Heart left ventricle (tissue), 16 donors: ENCODE measurements at places on chromosomes 7 and 10.

DNA sequence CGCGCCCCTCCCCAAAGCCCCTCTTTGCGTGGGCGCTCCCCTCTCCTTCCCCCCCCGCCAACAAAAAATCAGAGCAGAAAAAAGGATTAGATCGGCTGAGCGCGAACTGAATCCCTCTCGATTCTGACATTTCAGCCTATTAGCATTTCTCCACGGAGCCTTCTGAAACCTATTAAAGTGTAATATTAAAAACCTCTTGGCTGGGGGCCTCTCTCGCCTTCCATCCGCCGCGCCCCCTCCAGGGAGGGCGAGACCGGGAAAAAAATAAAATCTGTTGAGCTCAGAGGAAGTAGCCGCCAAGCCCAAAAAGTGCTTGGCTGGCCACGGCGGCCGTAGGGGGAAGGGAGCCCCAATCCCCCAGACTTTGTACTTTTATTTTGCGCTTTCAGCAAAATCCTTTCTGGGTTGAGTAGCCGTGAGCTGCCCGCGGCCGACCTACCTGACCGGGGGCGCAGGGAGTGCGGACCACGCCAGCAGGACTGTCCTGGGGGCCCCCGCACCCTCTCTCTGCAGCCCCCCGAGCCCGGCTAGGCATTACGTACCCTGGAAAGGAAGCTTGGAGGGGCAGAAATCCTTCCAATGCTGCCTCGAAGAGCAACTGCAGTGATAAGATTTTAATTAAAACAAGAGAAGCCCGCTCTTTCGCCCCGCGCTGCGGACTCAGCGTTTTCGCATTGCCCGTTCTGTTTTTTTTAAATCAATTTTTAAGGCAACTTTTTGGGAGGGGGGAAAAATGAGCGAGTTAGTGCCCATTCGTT is 1.3 kb upstream of the TNRC18 start:
- peak; percentile 82 for DNase-seq

DNA sequence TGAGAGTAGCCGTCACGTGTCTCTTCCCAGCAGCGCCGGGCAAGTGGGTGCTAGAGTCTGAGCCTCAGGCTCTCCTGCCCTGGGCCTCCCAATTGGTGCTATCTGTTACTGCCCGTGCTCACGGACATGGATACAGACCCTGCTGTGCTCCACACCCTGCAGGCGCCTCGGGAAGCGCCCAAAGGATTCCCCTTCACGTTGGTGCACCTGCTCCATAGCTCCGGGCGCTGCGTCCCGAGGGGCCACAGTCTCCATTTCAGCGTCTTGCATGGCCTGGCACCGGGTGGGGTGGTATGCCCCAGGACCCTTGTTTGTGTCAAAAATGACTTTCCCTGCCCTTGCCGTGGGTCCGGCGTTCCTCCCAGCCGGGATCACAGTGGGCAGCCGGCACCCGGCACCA is 13.8 kb upstream of the ZNF212 start:
- DNase-seq = no peak

DNA sequence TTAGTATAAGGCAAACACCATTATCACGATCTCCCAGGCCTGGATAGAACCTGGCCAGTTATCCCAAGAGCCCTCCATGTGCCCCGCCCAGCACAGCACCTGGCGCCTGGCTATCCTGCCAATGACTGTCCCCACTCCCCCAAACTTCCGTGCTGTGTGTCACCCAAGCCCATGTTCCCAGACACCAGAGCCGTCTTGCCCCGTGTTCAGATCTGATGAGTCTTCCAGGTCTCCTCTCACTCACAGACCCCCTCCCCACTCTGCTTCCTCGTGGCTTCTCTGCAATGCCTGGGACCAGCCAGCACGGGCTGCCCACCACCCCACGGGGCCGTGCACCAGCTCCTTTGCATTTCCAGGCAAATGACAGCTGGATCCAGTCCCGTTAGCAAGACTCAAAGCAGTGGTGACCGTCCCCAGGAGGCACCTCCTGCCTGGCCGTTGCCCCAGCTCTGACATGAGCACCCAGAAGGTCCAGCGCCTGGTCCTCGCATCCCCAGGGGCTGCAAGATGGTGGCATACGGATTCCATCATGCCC is 43.8 kb upstream of the INPP5A start:
- DNase-seq = no peak

DNA sequence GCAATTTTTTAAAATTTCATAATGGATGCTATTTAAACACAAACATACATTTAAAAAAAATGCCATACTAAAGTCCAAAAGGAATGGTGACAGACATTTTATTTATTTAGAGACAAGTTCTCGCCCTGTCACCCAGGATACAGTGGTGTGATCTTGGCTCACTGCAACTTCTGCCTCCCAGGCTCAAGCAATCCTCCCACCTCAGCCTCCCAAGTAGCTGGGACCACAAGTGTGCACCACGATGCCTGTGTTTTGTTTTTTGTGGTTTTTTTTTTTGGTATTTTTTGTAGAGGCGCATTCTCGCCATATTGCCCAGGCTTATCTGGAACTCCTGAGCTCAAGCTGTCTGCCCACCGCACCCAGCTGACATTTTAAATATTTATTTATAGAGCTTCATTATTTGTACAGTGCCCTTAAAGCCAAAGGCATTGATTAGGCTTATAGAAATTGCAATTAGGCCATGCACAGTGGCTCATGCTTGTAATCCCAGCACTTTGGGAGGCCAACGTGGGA is 703.5 kb downstream of the AUTS2 start:
- DNase-seq = no peak

DNA sequence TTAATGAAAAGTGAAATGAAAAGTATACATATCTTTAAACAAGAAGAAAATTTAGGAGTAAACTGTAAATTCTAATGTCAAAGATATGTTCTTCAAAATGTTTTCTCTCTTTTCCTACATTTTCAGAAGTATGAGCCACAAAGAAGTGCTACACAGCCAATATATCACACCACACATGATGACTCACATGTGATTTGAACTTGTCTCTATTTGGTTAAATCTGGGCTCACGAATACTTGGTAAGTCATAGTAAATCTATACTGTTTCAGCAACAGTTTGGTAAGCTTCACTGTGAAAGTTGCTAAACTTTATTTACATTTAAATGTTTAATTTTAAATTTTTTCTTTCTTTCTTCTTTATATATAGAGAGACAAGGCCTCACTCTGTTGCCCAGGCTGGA is 380.6 kb upstream of the IGFBP3 start:
- DNase-seq = no peak

DNA sequence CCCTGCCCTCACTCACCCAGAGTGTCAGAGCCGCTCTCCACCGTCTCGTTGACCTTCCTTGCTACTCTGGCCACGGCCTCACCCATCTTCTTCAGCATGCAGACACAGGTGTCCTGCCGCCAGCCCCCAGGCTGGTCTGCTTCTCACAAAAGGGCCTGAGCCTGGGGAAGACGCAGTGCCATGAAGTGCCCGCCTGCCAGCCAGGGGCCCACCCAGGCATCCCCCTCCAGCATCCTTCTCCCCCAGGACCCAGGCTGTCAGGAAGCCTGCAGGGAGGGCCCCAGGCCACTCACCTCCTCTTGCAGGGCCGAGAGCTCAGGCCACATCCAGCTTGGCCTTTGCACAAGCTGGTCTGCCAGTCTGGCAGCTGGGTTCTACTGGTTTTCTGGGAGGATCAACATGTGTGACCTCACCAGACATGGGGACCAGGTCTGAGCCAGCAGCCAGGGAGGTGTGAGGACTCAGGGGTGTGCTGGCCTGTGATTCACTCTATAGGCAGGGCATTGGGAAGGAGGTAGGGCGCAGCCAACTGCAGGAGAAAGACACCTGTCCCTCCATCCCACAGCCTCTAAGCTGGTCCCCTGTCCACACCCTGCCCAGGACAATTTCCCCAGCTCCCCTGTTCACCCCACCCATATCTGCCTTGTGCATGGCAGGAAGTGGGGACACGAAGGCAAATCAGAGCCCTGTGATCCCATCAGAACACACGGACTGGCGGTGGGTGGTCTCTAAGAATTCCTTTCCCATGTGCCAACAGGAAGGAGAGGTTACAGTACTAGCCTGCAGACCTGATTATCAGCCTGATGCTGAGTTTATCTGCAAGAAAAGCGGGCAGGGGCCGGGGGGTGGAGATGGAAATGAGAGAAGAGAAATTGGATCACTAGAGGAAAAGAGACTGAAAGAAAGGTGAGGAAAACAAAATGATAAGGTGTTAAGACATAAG is 5.7 kb downstream of the LRRC20 start:
- DNase-seq = no peak

DNA sequence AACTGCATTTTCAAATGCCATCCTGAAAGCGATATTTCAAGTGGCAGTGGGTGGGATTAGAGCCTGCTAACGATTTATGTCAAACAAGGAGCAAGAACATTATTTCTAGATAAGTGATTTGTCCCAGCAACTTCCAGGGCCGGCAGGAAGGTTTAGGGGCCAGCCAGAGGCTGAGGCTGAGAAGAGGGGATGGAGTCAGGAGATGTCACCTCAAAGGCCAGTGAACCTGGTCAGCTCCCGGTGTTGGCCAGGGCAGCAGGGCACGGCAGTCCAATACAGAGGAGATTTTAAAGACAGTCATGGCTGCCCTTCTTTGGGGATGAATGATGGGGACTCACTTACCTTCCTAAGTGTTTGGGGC is 105.7 kb upstream of the PPIF start:
- DNase-seq = no peak

GRCh38 chr7:107846324-107846723 is 43.3 kb upstream of the SLC26A3 start:
- no peak for DNase-seq

- DNase-seq = no peak
Measured at GRCh38 chr7:33921216-33921938, 16.0 kb downstream of the BMPER start.

DNA sequence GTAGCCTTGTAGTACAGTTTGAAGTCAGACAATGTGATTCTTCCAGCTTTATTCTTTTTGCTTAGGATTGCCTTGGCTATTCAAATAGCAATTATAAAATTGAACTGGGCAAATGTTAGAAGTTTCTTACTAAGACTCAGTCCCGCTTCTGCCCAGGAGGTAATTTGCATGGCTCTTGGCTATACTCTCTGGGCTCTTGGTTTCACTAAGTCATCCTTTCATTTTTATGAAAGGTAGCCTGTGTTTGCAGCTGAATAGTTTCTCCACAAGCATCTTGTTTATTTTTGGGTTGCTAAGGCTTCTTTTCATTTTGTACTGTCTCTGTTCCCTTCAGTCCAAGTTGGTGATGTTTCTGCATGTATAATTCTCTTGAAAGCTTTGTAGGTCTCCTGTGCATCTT is 340.6 kb downstream of the SH2D4B start:
- DNase-seq = no peak

GRCh38 chr7:120984406-120984805 is 4.1 kb upstream of the CPED1 start:
- no peak for DNase-seq

- peak; percentile 62 for DNase-seq
Measured at GRCh38 chr10:83871187-83872081, 267.9 kb upstream of the GHITM start.

GRCh38 chr10:131959841-131960240 is 21.9 kb downstream of the BNIP3 start:
- DNase-seq = no peak

- DNase-seq = no peak
Measured at GRCh38 chr10:2839081-2839725, 228.1 kb upstream of the PFKP start.

DNA sequence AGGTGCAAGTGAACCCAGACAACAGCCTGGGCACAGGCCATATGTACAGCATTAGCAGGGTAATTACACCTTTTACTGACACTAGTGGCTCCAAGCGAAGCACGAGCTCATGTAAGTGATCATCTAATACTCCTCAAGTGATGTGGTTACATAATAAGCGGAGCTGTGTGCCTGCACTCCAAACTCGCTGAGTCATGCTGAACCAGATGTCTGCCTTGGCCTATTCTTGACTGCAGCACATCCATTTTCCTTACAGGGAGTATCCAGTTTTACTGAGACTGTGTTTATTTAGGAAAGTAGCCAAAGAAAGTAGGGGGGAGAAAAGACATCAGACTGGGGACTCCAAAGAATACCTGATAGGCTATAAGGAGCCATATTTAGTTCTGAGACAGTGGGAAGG is 90.1 kb downstream of the GRM3 start:
- DNase-seq = no peak

DNA sequence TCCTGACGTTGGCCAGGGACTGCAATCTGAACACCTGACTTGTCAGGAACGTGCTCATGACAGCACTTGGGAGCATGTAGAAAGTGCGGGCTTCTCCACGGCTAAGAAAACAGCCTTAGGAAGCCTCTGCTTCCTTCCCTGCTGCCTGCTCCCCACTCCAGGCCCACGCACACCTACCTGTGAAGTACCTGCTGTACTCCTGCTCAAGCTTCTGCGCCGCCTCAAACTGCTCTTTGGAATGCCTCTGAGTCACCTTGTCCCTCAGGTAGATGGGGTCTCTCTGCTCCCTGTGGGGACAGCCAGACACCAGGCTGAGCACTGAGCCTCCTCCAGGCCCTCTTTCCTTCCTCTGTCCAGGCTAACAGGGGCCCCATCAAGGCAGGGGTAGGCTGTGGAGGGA is 132.7 kb downstream of the DLG5 start:
- no peak for DNase-seq

DNA sequence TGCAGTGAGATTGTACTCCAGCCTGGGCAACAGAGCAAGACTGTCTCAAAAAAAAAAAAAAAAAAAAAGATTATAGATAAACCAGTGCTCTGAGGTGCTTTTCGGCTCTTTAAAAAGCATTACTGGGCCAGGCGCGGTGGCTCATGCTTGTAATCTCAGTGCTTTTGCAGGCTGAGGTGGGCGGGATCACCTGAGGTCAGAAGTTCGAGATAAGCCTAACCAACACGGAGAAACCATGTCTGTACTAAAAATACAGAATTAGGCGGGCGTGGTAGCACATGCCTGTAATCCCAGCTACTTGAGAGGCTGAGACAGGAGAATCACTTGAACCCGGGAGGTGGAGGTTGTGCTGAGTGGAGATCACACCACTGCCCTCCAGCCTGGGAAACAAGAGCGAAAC is 6.6 kb upstream of the HNRNPF start:
- no peak for DNase-seq

GRCh38 chr7:48438206-48438605 is 266.9 kb downstream of the ABCA13 start:
- no peak for DNase-seq

- no peak for DNase-seq
Measured at GRCh38 chr7:41692251-41692650, 10.6 kb downstream of the INHBA start.

GRCh38 chr10:11462071-11462470 is 149.4 kb downstream of the USP6NL start:
- no peak for DNase-seq

- no peak for DNase-seq
Measured at GRCh38 chr7:12550956-12551355, 19.6 kb upstream of the SCIN start.

- no peak for DNase-seq
Measured at GRCh38 chr10:67015225-67015624, 89.4 kb downstream of the LRRTM3 start.

GRCh38 chr10:49512121-49512809 is 26.7 kb downstream of the ERCC6 start:
- no peak for DNase-seq
